ENCODE measurements at places on chromosomes 6 and 20.

DNA sequence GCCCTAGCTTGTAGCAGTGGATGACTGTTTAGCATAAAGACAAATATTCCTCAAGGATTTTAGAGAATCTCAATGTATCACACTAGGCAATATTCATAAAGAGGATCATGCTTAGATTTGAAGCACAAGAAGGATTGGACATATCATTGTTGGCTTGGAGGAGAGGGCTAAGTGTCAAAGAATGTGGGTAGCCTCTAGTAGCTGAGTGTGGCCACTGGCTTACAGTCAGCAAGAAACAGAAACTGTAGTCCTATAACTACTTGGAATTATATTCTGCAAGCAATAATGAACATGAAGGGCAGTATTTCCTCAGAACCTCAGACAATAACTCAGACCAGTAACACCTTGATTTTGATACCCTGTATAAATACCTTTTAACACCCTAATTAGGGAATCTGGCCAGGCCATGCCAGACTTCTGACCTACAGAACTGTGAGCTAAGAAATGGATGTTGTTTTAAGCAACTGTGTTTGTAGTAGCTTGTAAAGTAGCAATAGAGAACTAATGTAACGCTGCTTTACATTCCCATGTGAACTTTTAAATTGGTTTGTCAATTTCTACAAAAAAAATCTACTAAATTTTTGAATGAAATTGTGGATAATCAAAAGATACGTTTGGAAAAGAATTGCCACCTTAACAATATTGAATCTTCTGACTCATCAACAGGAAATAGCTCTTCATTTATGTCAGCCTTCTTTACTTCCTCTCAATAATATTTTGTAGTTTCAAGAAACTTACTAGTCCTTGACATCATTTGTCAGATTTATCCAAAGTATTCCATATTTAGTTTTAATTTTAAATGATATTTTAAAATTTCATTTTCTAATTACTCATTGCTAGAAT, 65.2 kb upstream of the RSPO3 start:
- no peaks in the 10 kb centered on the region for H3K4me1 ChIP-seq
- no peak overlapping the region for H3K27ac ChIP-seq
- H3K27me3 ChIP-seq, result no peaks in the 10 kb centered on the region
- DNase-seq, result no peak
- no peak overlapping the region for H3K4me3 ChIP-seq
- no peaks in the 10 kb centered on the region for H3K36me3 ChIP-seq

- no peak overlapping the region for H3K27ac ChIP-seq
- no peak overlapping the region for H3K4me3 ChIP-seq
- DNase-seq, result no peak
- H3K36me3 ChIP-seq, result 0 out of 2 replicates have a peak, but pooled peaks cover under 1% of the 10 kb centered on the region
- H3K4me1 ChIP-seq, result no peaks in the 10 kb centered on the region
Measured at GRCh38 chr20:6108330-6108729, 14.5 kb downstream of the FERMT1 start.

GRCh38 chr6:148379966-148380713, 37.5 kb downstream of the SASH1 start:
- H3K4me3 ChIP-seq, result no peak overlapping the region
- no peaks in the 10 kb centered on the region for H3K36me3 ChIP-seq
- DNase-seq, result no peak
- H3K27ac ChIP-seq, result no peak overlapping the region
- no peaks in the 10 kb centered on the region for H3K4me1 ChIP-seq

GRCh38 chr20:3051385-3052019, 5.7 kb downstream of the MRPS26 start:
- no peak overlapping the region for H3K4me3 ChIP-seq
- no peaks in the 10 kb centered on the region for H3K4me1 ChIP-seq
- peaks cover 17% of the 10 kb centered on the region for H3K36me3 ChIP-seq
- H3K27ac ChIP-seq, result no peak overlapping the region
- DNase-seq, result no peak

GRCh38 chr20:20836836-20837235, 124.4 kb upstream of the RALGAPA2 start:
- no peaks in the 10 kb centered on the region for H3K27me3 ChIP-seq
- no peaks in the 10 kb centered on the region for H3K36me3 ChIP-seq
- DNase-seq, result no peak
- no peak overlapping the region for H3K27ac ChIP-seq

GRCh38 chr6:14450133-14450504, 332.5 kb downstream of the CD83 start:
- H3K27me3 ChIP-seq, result no peaks in the 10 kb centered on the region
- H3K4me1 ChIP-seq, result no peaks in the 10 kb centered on the region
- H3K36me3 ChIP-seq, result no peaks in the 10 kb centered on the region
- H3K27ac ChIP-seq, result no peak overlapping the region
- no peak for DNase-seq

GRCh38 chr20:37911261-37911660, 8.3 kb downstream of the VSTM2L start:
- DNase-seq, result no peak
- no peaks in the 10 kb centered on the region for H3K27me3 ChIP-seq
- H3K27ac ChIP-seq, result no peak overlapping the region
- no peak overlapping the region for H3K4me3 ChIP-seq
- no peaks in the 10 kb centered on the region for H3K36me3 ChIP-seq

GRCh38 chr20:39605908-39606307, 643.8 kb downstream of the DHX35 start:
- no peaks in the 10 kb centered on the region for H3K4me1 ChIP-seq
- no peaks in the 10 kb centered on the region for H3K27me3 ChIP-seq
- H3K36me3 ChIP-seq, result no peaks in the 10 kb centered on the region
- DNase-seq, result no peak
- no peak overlapping the region for H3K27ac ChIP-seq

GRCh38 chr6:163083141-163083540, 331.4 kb upstream of the QKI start:
- no peaks in the 10 kb centered on the region for H3K27me3 ChIP-seq
- DNase-seq, result peak; percentile 11
- H3K36me3 ChIP-seq, result no peaks in the 10 kb centered on the region
- no peak overlapping the region for H3K27ac ChIP-seq
- H3K4me1 ChIP-seq, result peaks cover 1% of the 10 kb centered on the region

- 0 out of 2 replicates have a peak, but pooled peaks cover 1% of the 10 kb centered on the region for H3K4me1 ChIP-seq
- no peak overlapping the region for H3K4me3 ChIP-seq
- DNase-seq, result no peak
Measured at GRCh38 chr20:584161-584970, 25.7 kb downstream of the TCF15 start.

- H3K4me3 ChIP-seq, result no peak overlapping the region
- H3K36me3 ChIP-seq, result no peaks in the 10 kb centered on the region
- H3K27me3 ChIP-seq, result no peaks in the 10 kb centered on the region
- H3K27ac ChIP-seq, result no peak overlapping the region
- DNase-seq, result no peak
Measured at GRCh38 chr6:1868561-1869261, 259.0 kb downstream of the FOXC1 start.

- H3K4me1 ChIP-seq, result no peaks in the 10 kb centered on the region
- no peak overlapping the region for H3K4me3 ChIP-seq
- no peaks in the 10 kb centered on the region for H3K36me3 ChIP-seq
- H3K27ac ChIP-seq, result no peak overlapping the region
- DNase-seq, result no peak
- no peaks in the 10 kb centered on the region for H3K27me3 ChIP-seq
Measured at GRCh38 chr6:7332090-7332745, 19.2 kb upstream of the SSR1 start.

- no peak overlapping the region for H3K27ac ChIP-seq
- H3K4me1 ChIP-seq, result no peaks in the 10 kb centered on the region
Measured at GRCh38 chr6:159056432-159056831, 11.6 kb upstream of the TAGAP start.

GRCh38 chr6:33714385-33715040, 3.0 kb upstream of the UQCC2 start:
- DNase-seq, result no peak
- no peaks in the 10 kb centered on the region for H3K27me3 ChIP-seq

GRCh38 chr20:62678553-62678952, 30.1 kb upstream of the NTSR1 start:
- H3K4me3 ChIP-seq, result no peak overlapping the region
- no peaks in the 10 kb centered on the region for H3K36me3 ChIP-seq
- DNase-seq, result no peak
- no peaks in the 10 kb centered on the region for H3K4me1 ChIP-seq
- no peaks in the 10 kb centered on the region for H3K27me3 ChIP-seq

DNA sequence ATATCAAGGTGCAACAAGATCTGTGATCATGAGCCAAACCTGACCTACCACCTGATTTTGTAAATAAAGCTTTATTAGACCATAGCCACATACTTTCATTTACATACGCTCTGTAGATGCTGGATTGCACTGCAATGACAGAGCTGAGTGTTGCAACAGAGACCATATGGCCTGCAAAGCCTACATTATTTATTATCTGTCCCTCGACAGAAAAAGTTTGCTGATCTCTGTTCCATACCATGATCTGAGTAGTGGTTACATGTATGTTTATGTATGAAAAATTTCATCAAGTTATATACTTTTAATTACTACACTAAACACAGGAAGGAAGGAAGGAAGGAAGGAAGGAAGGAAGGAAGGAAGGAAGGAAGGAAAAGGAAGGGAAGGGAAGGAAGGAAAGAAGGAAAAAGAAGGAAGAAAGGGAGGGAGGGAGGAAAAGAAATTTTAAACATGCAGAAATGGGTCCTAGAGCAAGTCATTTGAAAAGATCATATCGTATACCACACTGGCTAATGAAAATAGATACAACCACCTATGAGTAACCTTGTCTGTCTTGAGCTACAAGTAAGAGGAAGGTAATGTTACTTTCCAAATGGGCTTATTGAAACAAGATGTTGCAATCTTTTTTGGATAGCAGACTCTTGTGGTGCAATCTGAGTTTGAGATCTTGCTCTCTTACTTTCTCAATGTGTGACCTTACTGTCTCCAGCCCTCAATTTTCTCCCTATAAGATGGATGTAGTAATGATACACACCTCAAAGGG, 441.0 kb downstream of the KIF16B start:
- DNase-seq, result no peak
- H3K27ac ChIP-seq, result no peak overlapping the region
- H3K27me3 ChIP-seq, result no peaks in the 10 kb centered on the region
- H3K4me3 ChIP-seq, result no peak overlapping the region
- H3K4me1 ChIP-seq, result no peaks in the 10 kb centered on the region

DNA sequence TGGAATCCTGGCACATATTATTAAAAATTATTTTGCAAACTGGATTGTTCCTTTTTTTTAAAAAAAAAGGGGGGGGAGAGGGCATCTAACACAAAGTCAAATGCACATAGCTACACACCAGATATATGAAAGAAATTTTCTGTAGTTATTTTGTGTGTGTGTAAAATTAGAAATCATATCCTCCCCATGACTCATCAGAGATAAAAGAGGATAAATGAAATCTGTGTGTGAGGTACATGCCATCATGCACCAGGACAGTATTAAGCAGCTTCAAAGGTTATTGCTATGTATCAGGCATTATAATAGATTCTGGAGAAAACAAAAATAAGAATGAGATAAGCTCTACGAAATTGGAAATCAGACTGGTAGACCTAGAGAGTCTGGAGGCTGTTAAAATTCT, 5.2 kb downstream of the BTBD9 start:
- H3K4me1 ChIP-seq, result no peaks in the 10 kb centered on the region
- no peaks in the 10 kb centered on the region for H3K27me3 ChIP-seq
- no peak overlapping the region for H3K4me3 ChIP-seq
- H3K27ac ChIP-seq, result no peak overlapping the region
- no peak for DNase-seq
- H3K36me3 ChIP-seq, result no peaks in the 10 kb centered on the region

GRCh38 chr6:105291525-105291924, 111.4 kb downstream of the PREP start:
- no peak for DNase-seq
- H3K4me1 ChIP-seq, result no peaks in the 10 kb centered on the region
- H3K27ac ChIP-seq, result no peak overlapping the region

GRCh38 chr20:44004306-44004915, 89.8 kb downstream of the TOX2 start:
- H3K36me3 ChIP-seq, result no peaks in the 10 kb centered on the region
- H3K27me3 ChIP-seq, result no peaks in the 10 kb centered on the region
- H3K4me1 ChIP-seq, result no peaks in the 10 kb centered on the region
- no peak overlapping the region for H3K4me3 ChIP-seq
- no peak overlapping the region for H3K27ac ChIP-seq

DNA sequence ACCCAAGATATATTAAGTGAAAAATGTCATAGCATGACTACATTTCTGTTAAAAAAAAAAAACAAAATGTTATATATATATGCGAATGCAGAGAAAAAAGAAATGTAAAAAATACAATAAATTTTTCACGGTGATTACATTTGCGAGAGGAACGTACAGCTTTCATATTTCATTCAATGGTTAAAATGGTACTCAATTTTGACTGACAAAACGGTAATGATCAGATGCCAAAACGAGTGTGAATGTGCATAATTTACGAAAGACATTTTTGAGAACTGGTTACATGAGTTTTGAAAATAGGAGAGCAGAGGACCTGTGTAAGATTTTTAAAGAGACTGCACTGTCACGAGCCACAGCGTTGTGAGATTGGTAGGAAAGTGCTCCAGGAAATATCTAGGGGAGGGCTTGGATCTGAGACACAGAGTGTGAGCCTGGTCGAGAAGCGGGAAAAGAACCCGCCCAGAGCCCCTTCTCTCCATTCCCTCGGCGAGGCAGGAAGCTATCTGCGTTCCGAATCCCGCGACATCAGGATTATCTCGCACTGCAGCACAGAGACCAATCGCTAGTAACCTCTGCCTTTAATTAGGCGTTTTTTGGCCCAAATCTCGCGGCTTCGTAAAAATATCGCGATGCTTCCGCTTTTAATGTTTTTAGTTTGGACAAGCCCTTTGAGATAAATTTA, 28.5 kb downstream of the TRIM27 start:
- no peak overlapping the region for H3K27ac ChIP-seq
- H3K4me1 ChIP-seq, result no peaks in the 10 kb centered on the region
- H3K27me3 ChIP-seq, result no peaks in the 10 kb centered on the region
- peak; percentile 90 for DNase-seq
- no peaks in the 10 kb centered on the region for H3K36me3 ChIP-seq

DNA sequence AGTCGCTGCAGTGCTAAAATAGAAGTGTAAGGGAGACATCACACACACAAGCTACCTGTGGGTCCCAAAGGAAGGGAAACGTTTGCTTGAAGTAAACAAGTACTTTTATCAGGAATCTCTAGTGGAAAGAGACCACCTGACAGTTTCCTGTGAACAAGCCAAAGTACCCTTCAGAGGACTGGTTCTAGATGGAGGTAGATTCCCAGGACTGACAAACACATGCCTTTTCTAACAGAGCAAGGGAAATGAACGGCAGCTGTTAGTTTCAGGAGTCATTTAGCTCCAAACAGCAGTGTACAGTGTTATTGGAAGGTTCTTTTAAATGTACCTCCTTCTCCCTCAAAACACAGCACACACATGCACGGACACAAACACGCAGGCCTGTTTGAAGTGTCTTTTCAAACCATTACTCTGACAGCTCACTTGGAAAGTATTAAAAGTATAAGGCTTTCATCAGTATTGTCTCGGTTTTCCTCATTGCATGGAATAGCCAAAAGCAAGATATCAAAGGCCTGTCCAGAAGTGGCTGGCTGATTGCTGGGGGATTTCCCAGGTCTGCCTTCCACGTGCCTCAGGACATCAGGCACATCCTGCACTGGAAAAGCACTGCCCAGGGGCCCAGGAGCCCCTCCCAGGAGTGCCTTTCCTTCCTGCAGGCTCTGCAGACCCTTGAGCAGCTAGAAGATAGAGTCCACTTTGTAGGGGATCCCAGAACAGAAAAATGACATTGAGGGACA, 393.2 kb upstream of the SOX4 start:
- no peak overlapping the region for H3K27ac ChIP-seq
- no peak overlapping the region for H3K4me3 ChIP-seq
- peaks cover 2% of the 10 kb centered on the region for H3K4me1 ChIP-seq
- H3K36me3 ChIP-seq, result no peaks in the 10 kb centered on the region
- H3K27me3 ChIP-seq, result no peaks in the 10 kb centered on the region

- no peaks in the 10 kb centered on the region for H3K27me3 ChIP-seq
- H3K4me3 ChIP-seq, result no peak overlapping the region
- no peak overlapping the region for H3K27ac ChIP-seq
- DNase-seq, result no peak
Measured at GRCh38 chr6:131460614-131461000, 112.4 kb upstream of the ARG1 start.
